ENCODE measurements at places on chromosomes 3 and 15.

DNA sequence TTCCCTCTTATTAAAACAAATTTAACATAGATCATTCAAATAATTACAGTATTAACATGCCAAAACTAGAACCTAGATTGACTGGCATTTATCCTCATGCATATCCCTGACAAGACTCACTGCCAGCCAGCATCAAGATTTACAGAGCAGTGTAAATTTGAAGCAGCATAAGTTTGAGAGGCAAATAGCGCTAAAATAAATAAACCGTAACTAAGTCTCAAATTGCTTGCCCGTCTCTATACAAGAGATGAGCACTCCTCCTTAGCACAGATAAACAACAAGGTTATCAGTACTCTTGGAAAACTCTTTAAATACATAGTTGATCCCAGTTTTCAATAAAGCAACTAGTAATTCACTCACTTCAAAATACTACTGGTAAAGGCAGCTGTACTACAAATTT, 29.6 kb downstream of the MSL2 start:
- DNase-seq, result no peak

DNA sequence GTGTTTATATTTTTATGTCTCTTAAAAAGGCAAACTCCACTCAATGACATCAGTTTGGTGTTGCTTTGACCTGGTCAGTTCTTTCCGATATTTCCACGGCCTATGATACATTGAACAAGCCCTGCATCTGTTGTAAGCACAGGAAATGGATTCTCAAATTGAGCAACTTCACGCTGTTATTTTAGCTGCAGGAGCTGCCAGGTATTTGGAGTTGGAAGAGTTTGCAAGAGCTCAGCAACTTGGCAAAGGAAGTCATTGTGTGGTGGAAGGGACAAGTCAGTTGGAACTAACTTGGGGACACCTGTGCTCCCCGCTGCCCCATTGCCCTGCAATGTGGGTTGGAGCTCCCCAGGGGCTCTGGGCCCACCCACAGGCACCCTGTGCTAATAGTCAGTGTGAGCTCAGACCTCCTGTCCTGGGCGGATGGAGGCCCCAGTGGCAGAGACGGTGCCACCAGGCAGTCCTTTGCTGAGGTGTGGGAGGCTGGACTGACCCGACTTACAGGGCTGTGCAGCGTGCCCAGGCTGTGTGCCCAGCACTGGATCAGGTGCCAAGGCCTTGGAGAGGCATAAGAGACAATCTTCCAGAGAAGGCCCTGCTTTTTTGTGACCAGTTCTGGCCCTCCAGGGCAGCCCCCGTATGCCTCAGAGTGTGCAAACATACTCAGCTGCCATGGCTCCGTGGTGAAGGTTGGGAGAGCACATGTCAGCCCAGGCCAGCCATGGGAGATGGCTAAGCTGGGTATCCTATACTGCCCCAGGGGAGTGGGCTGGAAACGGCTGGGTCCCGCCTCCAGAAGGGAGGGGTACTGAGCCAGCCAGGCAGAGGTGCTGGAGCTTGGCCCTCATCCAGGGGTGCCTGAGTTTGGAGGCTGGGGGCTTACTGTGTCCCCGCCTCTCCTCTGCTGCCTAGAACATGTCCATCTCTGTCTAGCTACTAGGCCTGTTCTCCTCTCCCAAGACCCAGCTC, 43.5 kb downstream of the KY start:
- DNase-seq, result no peak

GRCh38 chr3:134309987-134310700, 59.5 kb upstream of the RYK start:
- DNase-seq, result no peak

- peak; percentile 19 for DNase-seq
Observed at GRCh38 chr3:111538681-111539083, 3.3 kb upstream of the CD96 start.

DNA sequence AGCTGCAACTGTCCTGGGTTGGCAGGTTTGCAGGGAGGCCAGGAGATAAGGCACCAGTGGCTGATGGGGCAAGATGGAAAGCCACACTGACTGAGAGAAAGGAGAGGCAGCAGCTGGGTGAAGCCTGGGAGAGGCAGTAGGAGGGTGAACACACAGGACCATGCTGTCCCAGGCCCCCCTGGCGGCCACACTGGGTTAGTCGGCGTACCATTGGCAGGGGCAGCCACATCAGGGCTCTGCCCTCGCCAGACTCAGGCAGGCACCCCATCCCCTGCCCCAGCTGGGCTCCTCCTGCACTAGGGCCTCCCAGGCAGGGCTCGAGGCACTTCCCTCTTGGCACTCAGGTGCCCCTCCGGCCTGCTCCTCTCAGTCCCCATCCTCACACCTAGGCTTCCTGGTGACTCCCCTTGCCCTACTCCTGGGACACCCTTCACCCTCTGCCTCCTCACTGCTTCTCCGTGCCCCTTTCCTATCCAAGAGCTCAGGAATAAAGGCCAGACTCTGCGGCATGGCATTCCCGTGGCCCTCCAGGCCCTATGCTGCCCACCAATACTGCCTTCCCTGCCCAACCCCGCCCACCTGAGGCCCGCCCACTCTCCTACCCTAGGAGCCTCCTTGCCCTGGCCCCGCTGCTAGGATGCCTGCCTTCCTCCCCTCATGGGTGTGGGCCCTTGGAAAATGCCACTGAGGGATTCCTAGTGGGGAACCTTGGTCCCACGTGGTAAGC, 28.7 kb upstream of the DUSP7 start:
- DNase-seq, result no peak

GRCh38 chr3:16520970-16521881, 7.7 kb upstream of the RFTN1 start:
- DNase-seq, result no peak

DNA sequence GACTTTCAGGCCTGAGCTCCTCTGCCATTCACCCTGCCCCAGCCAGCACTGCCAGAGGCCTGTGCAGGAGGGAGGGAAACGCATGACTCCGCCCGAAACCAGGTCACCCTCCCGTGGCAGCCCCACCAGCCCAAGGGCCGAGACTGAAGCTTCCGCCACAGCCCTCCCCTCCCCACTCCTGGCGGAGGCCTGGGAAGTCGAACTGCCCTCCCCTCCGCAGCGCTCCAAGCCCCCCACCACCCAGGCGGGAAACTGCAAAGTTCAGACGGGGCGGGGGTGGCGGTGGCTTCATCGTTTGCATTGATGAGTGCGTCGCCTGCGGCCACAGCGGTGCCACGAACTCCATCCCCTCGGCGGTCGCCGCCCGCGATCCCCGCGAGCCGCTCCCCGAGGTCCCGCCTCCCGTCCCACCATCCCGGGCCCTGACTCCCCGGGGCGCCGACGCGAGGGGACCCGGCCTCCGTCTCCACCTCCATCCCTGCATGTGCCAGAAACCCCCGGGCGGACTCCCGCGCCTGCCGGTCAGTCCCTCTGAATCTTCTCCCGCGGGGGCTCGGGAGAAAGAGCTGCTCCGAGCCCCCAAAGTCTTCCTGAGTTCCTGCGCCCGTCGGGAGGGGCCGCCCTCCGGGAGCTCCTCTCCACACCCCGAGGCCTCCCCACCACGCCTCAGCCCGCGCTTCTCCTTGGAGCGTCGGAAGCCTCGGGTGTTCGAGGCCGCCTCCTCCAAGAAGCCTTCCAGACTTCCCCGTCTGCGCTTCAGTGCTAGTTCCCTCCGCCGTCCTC, 698 bp downstream of the MELTF start:
- peak; percentile 35 for DNase-seq

- no peak for DNase-seq
Observed at GRCh38 chr3:69462826-69463100, 76.9 kb upstream of the FRMD4B start.

- no peak for DNase-seq
Observed at GRCh38 chr15:44682211-44682610, 18.7 kb upstream of the SPG11 start.

GRCh38 chr15:67831363-67831762, 6.1 kb downstream of the SKOR1 start:
- no peak for DNase-seq

GRCh38 chr3:196219194-196219969, 3.0 kb downstream of the SLC51A start:
- DNase-seq, result peak; percentile 50

GRCh38 chr3:129608087-129608935, 1.8 kb upstream of the PLXND1 start:
- no peak for DNase-seq

- DNase-seq, result peak; percentile 14
Observed at GRCh38 chr3:24508423-24508839, 13.8 kb upstream of the THRB start.

All from SW480 (cell line).